Left renal cortex interstitium (tissue), 4 donors: ENCODE measurements at places on chromosomes 3 and 15. TPM values are rescaled to one million over a fixed set of nuclear protein-coding genes. Genes with fewer than 3 reads are reported as not detected.

DNA sequence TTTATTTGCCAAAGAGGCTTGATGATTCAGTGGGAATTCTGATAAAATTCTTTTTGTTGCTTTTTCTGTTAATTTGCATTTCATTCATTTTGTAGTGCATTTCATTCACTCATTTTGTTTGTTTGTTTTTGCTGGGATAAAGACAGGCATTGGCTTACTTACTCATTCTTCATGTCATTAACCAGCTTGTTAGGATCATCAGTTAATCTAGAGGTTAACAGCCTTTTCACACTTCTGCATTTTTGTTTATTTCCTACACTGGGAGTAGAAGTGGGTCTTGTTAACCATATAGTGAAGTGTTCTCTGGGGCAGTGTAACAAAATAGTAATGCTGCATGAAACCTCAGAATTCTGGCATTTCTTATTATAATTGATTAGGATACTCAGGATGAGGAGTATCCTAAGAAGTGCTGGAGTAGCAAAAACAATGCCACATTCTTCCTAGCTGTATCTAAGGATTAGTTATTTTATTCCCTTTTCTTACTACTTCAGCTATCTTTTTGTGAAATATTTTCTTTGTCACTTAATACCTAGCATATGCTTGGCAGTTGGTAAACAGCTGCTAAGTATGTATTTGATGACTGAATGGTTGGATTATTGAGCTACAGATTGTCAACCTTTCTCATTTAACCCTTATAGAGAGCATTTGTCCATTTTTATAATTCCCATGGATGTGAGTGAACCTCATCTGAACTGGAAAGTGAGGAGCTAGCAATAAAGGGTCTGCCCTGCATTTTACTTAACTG is 135.7 kb upstream of the LRRFIP2 start:
- DNase-seq = no peak

- DNase-seq = no peak
These were observed 130.7 kb upstream of the UBE2E1 start for GRCh38 chr3:23675010-23675409.

The CHDH gene
- polyA plus RNA-seq = 10.7 TPM

DNA sequence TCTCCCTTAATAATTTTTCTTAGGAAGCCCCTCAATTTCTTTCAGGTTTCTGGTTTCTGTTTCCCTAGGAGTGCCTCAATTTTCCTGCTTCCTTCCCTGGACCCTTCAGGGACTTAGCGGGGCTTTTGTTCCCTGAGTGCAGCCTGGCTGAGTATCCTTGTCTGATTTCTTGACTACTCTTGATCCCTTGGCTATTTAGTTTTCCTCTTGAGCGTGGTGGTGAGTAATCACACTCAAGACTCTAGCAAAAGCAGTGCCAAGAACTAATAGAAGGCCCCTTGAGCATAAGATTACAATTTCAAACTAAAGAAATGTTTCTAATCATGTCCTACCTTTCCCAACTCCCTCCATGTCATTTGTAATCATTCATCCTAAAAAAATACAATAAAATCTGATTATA is 94.3 kb upstream of the C3orf80 start:
- no peak for DNase-seq

The KBTBD12 gene
- polyA plus RNA-seq = 0.81 TPM

GRCh38 chr3:69738859-69739203 is 433 bp upstream of the MITF start:
- DNase-seq = peak; percentile 13

- no peak for DNase-seq
These were observed 18.1 kb upstream of the ABHD17C start for GRCh38 chr15:80677041-80677440.

DNA sequence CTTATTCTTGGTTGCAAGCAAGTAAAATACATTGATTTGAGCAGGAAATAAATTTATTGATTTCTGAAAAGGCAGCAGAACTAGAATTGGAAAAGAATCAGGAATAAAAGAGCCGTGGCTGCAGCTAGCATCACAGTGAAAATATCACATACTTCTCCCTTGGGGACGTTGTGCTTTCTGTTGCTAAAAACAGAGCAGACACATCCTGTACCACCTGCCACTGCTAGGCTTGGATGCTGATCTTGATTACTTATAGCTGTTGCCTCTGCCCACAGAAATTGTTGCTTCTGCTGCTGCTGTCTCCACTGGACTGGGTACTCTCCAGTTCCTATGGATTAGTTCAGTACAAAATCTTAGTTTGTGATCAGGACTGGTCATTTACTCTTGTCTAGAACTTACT is 283.8 kb downstream of the C3orf38 start:
- DNase-seq = no peak

- DNase-seq = no peak
These were observed 193.9 kb downstream of the UBE3A start for GRCh38 chr15:25244731-25245585.

The HDC gene
- polyA plus RNA-seq = 0.35 TPM

- no peak for DNase-seq
These were observed 29.5 kb downstream of the GALNT15 start for GRCh38 chr3:16203671-16204629.

The GABRA5 gene
- polyA plus RNA-seq = 0.25 TPM

The PLA2G4D gene
- polyA plus RNA-seq = not detected
